ENCODE measurements at places on chromosomes 6 and 20.
A peak's percentile ranks its signal among the peaks of the same experiment; 100 is the strongest.

- DNase-seq = no peak
Observed at GRCh38 chr20:46895906-46896242, 1.2 kb downstream of the EYA2 start.

- DNase-seq = no peak
Observed at GRCh38 chr6:135054226-135054568, 425 bp downstream of the HBS1L start.

- no peak for DNase-seq
Observed at GRCh38 chr6:12467706-12468670, 177.8 kb downstream of the EDN1 start.

GRCh38 chr6:91166271-91167046 lies 579.6 kb upstream of the MAP3K7 start:
- DNase-seq = no peak

GRCh38 chr6:130134582-130134981 lies 88.2 kb downstream of the SAMD3 start:
- peak; percentile 33 for DNase-seq

DNA sequence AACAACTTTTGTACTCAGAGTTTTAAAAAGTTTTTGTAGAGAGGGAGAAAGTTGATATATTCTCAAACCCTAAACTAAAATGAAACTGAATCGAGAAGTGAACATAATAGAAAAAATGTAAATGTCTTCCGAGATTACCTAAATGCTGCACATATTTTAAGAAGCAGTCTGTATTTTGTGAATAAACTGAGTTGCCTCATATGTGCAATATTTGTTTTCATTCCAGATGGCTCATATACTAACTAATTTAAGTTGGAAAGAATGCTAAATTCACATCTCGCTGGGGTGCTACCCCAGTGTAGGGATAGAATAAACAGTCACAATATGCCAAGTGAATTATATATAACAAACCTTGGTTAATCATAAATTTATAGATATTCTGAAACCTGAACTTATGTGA lies 285.9 kb upstream of the THEMIS start:
- no peak for DNase-seq

GRCh38 chr6:170374571-170375444 lies 68.2 kb downstream of the FAM120B start:
- no peak for DNase-seq

DNA sequence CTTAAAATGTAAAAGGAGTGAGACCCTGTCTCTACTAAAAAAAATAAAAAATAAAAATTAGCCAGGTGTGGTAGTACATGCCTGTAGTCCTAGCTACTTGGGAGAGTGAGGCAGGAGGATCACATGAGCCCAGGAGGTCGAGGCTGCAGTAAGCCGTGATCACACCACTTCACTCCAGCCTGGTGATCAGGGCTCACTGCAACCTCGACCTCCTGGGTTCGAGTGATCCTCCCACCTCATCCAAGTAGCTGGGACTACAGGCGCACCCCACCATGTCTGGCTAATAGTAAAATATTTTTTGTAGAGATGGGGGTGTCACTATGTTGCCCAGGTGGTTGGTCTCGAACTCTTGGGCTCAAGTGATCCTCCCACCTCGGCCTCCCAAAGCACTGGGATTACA lies 8.1 kb upstream of the FOXS1 start:
- DNase-seq = no peak

DNA sequence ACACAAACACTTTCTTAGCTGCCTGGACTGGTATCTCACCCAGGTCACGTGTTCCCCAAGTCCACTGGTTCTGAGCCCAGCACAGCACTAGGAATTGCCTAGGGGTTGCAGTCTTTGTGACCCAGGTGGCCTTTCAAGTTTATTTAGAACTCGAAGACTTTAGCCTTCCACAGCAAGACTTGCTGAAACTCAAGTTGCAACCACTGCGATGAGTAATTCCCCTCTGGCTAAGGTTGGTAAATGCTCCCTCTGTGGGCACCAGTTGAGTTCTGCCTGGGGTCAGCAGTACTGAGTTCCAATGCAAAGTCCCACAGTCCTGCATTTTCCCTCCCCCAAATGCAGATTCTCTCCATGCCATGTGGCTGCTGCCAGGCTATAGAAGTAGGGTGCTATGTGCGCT lies 77.6 kb upstream of the MOCS1 start:
- no peak for DNase-seq

GRCh38 chr20:33864324-33864963 lies 53.3 kb downstream of the CHMP4B start:
- no peak for DNase-seq

DNA sequence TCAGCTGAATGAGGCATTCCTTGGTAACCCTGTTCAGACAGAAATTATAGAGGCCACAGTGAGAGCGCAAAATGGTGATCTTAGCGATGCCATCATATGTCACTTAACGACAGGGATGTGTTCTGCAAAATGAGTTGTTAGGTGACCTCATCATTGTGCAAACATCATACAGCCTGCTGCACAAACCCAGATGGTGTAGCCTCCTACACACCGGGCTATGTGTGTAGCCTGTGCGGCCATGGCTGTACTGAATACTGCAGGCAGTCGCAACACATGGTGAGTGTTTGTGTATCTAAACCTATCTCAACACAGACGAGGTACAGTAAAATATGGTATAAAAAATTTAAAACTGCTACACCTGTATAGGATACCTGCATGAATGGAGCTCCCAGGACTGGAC lies 234.1 kb upstream of the PMEPA1 start:
- DNase-seq = no peak

DNA sequence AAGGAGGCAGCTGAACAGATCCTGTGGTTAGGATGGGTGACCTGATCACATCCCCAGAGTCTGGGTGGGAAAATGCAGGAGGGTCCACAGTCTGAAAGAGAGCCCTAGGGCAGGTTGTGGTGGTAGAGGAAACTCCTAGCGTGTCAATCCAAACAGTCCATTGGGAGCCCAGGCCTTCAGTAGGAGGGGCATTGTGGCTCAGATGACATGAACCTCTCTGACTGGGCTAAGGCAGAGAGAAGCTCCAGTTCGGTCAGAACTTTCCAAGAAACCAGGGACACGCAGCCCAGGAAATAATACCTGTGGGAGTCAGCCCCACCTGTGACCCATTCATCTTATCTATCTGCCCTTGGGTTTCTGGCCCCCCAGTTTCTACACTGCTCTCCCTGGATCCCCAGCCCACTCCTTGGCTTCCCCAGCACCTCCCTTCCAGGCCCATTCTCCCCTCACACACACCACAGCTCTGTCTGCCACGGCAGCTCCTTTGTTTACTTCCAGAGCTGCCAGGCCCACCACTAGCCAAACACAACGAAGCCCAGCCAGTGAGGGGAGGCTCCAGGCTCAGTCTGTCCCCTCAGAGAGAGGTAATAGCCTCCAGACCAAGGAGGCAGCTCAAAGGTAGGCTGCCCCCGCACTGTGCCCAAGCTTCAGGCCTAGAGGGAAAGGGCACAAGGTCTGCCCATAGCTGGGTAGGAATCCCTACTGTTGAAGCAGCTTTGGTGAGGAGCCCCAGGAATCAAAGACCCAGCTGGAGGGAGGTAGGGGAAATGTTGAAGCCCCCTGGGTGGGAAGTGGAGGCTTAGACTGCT lies 6.2 kb downstream of the GDF5 start:
- no peak for DNase-seq

- peak; percentile 87 for DNase-seq
Observed at GRCh38 chr20:2102585-2103460, 1.2 kb downstream of the STK35 start.

GRCh38 chr20:58196402-58197184 lies 31.9 kb downstream of the ANKRD60 start:
- no peak for DNase-seq

DNA sequence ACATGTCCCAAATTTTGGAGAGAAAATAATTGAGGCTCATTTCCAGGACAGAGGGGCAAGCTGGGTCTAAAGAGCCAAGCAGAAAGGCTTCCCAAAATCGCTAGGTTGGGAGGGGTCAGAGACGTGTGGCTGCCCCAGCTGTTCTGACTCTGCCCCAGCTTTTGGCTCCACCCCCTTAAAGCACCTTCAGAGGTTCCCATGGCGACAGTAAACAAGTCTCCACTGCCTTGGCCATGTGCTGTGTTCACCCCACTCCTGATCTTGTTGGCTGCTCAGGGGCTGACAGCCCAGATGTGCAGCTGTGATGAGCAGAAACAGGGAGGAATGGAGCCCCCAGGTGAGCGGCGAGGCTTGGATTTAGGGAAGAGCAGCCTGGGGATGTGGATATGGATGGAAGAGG lies 72.8 kb upstream of the SPTLC3 start:
- DNase-seq = no peak

DNA sequence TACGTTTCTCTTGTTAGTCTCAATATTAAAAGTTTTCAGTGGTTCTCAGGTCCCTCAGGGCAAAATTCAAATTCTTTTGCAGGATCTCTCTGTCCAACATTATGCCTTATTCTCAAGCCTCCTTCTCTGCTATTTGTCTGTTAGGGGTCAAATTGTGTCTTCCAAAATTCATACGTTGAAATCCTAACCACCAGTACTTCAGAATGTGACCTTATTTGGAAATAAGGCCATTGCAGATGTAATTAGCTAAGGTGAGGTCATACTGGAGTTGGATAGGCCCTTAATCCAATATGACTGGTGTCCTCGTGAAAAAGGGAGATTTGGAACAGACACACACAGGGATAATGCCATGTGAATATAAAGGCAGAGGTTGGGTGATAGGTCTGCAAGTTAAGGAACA lies 64.1 kb upstream of the ADGRF1 start:
- DNase-seq = no peak

- DNase-seq = no peak
Observed at GRCh38 chr6:161613711-161614110, 339.9 kb upstream of the AGPAT4 start.

- no peak for DNase-seq
Observed at GRCh38 chr6:44463728-44464450, 76.4 kb downstream of the CDC5L start.

DNA sequence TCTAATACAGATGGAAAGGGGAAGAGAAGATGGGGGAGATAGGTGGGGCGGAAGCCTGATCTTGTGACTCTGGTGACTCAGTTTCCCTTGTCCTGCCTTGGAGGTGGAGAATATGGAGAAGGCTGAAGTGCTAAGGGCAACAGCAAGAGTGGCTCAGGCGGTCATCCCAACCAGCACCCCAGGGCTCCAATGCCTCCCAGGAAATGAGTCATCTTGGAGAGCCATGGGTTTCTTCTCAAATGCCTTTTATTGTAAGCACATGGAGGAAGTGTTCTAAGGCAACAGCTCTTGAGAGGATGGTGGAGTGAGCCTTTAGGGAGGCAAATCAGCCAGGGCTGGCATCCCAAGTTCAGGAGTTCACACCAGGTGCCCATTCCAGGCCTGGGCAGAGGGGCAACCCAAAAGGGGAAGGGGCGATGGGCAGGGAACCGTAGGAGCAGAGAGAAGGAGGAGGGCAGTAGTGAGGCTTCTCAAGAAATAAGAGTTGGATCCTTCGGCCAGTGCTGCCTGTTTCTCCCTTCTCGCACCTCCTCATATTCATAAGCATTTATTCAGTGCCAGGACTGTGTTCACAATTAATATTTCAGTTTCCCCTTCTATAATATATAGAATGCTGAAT lies 13.2 kb upstream of the AHCY start:
- no peak for DNase-seq

DNA sequence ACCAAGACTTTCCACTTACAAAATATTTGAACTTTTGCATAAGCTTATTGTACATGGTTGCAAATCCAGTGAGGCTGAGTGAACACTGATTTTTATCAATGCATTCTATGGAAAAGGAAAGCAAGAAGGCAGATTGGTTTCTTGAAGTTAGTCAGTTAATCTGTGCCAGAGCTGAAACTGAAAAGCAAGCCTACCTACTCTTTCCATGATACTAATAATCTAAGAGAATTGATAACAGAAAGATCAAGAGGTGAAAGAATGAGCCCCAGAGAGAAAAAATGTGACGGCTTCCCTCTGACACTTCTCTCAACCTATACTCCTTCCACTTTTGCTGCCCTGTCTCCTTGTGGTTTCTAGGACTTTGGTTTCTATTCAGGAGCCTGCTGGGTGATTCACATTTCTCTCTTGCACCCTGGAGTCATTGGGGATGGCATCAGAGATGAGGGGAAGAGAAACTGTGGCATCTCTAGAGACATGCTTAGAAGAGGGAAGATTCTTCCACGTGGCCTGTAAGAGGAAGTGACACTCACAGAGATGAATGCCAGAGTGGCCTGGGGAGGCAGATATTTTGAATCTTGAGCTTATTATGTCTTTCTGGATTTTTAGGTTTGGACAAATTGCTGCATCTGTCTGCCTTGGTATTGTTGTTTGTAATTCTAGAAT lies 158.6 kb upstream of the RIMS1 start:
- DNase-seq = no peak

DNA sequence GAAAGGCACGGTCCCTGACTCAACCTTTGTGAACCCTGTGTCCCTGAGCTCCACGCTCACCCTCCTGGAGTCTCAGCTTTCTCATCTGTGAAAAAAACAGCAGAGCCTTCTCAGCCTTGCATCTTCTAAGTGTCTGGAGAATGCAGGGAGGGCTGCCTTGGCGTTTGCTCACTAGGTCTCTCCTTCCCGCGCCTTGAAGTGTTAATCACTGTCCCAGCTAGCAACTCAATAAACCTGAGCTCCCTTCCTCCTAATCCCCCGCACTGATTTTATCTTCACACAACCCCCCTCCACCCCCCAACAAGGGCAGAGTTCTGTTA lies 34.9 kb upstream of the FOXC1 start:
- no peak for DNase-seq

DNA sequence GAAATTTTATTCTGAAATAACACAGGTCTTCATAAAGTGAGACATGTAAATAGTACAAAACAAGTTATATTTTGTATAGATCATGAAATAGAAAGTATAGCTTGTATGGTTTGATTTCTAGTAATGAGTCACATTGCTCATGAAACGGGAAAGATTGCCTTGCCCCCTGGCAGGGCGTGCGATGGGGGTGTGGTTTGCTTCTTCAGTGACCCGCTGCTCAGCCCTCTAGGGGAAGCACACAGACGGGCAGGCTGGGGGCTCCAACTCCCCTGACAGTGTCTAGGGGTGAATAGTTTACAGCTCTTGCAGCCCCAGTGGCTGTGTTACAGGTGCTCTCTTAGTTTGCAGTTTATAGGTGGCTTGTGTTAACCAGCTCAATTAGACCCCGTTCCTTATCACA lies 170.5 kb upstream of the RGS17 start:
- DNase-seq = no peak

DNA sequence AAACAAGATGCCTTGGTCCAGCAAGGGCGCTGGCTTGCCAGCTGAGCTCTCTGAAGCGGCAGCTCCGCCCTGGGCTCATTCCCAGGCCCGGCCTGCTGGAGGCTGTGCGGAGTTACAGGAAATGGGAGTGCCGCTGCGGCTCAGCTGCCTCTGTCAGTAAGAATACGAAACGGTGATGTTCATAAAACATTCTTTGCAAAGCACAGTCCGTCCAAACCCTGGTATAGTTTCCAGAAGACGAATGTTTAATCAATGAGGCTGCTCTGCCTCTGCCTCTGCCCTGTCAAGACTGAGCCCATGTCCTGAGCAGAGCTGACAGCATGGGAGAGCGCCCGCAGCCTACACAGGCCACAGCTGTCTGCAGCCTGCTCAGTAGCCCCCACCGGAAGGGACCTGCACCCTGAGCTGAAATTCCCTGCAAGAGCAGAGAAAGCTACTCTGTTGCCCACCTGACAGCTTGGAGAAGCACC lies 153.3 kb upstream of the SNX9 start:
- no peak for DNase-seq

- no peak for DNase-seq
Observed at GRCh38 chr6:116876107-116876506, 935 bp upstream of the RFX6 start.

GRCh38 chr6:45997875-45998506 lies 17.7 kb downstream of the CLIC5 start:
- DNase-seq = no peak

- DNase-seq = no peak
Observed at GRCh38 chr20:61037498-61037897, 214.6 kb upstream of the CDH4 start.

- no peak for DNase-seq
Observed at GRCh38 chr20:11978496-11978895, 60.8 kb downstream of the BTBD3 start.

All from CD4-positive, alpha-beta T cell treated with Interleukin-2 at 100 ng/mL for 4 hours (primary cell).